ENCODE measurements at places on chromosomes 3 and 15.

- DNase-seq: no peak
These were observed 528.9 kb downstream of the IGSF11 start for GRCh38 chr3:118505784-118506183.

- no peak for DNase-seq
These were observed 6.1 kb upstream of the AP2M1 start for GRCh38 chr3:184168363-184169120.

DNA sequence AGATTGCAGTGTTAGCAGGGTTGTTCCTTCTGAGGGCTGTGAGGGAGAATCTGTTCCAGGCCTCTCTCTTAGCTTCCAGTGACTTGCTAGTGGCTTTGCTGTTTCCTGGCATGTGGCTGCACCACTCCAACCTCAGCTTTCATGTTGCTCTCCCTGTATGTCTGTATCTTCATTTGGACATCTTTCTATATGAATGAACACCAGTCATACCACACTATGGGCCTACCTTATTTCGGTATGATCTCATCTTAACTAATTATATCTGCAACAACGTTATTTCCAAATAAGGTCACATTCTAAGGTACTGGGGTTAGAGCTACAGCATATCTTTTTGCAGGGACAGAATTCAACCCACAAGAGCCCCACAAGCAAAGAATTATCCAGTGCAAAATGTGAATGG lies 356.7 kb upstream of the UMPS start:
- no peak for DNase-seq

- DNase-seq: no peak
These were observed 25.2 kb downstream of the CCDC14 start for GRCh38 chr3:123935830-123936229.

- DNase-seq: no peak
These were observed 320.9 kb upstream of the RASGRP1 start for GRCh38 chr15:38885471-38885952.

- DNase-seq: no peak
These were observed 201.2 kb downstream of the SATB1 start for GRCh38 chr3:18223974-18224373.

GRCh38 chr15:39770748-39771689 lies 11.6 kb downstream of the FSIP1 start:
- DNase-seq: no peak
